ENCODE measurements at places on chromosomes 4 and X. TPM values are rescaled to one million over a fixed set of nuclear protein-coding genes. Genes with fewer than 3 reads are reported as not detected.

The FHDC1 gene
- total RNA-seq, result 0.07 TPM

The NALF2 gene
- 0.44 TPM for total RNA-seq

DNA sequence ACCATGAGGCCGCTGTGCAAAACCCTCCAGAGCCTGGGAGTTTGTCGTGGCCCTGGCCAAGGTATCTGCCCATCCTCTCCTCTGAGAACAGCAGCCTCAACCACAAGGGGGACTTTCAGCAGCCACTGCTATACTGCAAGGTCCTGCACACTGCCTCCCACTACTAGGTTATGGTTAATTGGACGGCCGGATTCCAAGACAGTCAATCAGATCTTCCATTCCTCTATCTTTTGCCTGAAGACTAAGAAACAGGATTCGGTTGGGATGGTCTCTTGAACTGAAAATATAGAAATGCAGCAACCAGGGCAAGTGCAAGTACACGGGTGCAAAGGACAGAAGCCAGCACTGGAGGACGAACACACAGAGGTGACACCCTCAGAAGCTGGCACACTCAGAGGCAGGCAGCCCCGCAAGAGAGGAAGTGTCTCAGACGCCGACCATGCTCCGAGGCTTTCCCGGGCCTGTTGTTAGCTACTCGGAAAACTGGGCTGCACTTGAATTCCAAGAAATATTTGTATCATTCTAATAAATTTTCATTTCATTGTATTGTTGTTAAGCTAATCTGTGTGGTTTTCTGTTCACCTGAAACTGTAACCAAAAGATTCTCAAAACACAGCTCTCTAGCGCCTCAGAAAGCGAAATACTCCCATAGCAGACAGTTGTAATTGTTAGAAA is 63.3 kb downstream of the AFAP1 start:
- peak overlapping the region; percentile 58 for H3K4me3 ChIP-seq
- peaks cover 62% of the 10 kb centered on the region for H3K4me1 ChIP-seq
- H3K27me3 ChIP-seq, result no peaks in the 10 kb centered on the region
- peak overlapping the region; percentile 66 for H3K27ac ChIP-seq
- peaks cover 2% of the 10 kb centered on the region for H3K36me3 ChIP-seq
- peak; percentile 65 for DNase-seq

DNA sequence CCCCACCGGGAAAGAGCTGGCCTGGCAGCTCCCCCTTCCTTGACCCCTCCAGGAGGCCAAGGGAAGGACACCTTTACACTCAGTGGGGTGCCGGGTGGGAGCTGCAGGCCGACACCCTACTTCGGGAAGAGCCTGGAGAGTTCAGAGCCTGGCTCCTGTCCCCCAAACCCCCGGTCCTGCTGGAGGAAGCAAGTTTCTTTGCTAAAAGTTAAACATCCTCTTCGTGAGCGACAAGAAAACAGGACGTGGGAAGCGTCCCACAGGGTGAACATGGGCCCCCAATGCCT is 2.4 kb upstream of the FTSJ1 start:
- H3K36me3 ChIP-seq, result peaks cover 9% of the 10 kb centered on the region
- no peaks in the 10 kb centered on the region for H3K27me3 ChIP-seq
- peaks cover 26% of the 10 kb centered on the region for H3K4me1 ChIP-seq
- no peak for DNase-seq
- no peak overlapping the region for H3K4me3 ChIP-seq
- no peak overlapping the region for H3K27ac ChIP-seq

GRCh38 chr4:1784789-1785591 is 8.1 kb upstream of the FGFR3 start:
- no peaks in the 10 kb centered on the region for H3K4me1 ChIP-seq
- DNase-seq, result no peak
- H3K27ac ChIP-seq, result no peak overlapping the region
- H3K36me3 ChIP-seq, result no peaks in the 10 kb centered on the region
- H3K27me3 ChIP-seq, result no peaks in the 10 kb centered on the region

- H3K27ac ChIP-seq, result no peak overlapping the region
- peaks cover 9% of the 10 kb centered on the region for H3K27me3 ChIP-seq
- no peak for DNase-seq
- no peaks in the 10 kb centered on the region for H3K4me1 ChIP-seq
- H3K36me3 ChIP-seq, result no peaks in the 10 kb centered on the region
Observed at GRCh38 chr4:106367072-106367471, 1.5 kb downstream of the GIMD1 start.
